Activated T-helper 1 cell treated with anti-CD3 and anti-CD28 coated beads, Interleukin-2, amount 50 U/mL, for 16 hours (primary cell): ENCODE measurements at places on chromosomes 5 and 9.

DNA sequence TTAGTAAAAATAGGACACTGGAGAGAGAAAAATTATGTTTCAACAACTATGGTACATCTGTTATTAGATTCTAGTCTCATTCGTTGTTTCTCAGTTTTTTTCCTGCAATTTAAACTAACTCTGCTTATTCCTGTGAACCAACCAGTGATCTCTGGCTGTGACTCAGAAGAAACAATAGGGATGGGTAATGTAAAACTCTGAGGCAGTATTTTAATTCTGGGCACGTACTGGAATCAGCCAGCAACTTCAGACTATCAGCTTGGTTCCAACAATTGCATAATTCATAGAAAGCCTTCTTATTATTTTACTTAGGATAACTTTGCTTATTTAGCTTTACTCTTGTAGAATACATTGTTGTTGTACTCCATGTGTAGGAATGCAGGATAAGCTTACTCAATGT, 28.8 kb downstream of the MLLT3 start:
- no peak for DNase-seq

DNA sequence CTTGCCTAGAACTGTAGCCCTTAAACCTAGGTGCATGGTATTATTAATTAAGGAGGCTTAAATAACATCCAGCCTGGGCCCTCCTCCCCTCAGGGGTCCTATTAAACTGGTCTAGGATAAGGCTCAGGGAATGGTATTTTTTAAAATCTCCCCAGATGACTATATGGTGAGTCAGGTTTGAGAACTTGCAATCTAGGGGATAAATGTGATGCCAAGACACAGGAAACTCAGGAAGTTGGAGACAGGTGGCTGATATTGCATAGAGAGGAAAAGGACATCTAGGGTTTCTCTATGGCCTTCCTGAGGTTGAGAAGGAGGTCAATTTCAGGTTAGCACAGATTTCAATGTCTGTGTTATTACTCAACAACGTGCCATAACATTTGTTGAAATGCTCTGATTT, 581.0 kb downstream of the TLE1 start:
- DNase-seq = no peak

DNA sequence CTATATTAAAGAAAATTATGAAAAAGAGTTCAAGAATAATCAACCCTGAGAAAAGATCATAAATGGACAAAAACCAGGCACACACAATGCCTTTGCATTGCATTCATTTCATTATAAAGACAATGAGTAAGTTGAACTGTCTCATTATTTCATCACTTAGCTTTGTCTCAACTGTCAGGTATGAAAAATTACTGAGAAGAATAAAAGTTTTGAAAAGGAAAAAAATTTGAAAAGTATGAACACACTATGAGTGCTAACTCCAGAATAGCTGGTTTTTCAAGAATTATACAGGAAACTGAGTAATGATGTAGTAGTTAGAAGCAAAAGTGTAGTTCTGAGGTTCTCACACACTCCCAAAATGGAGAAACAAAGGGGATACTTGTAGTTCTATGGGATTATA, 16.3 kb upstream of the ANXA1 start:
- no peak for DNase-seq

DNA sequence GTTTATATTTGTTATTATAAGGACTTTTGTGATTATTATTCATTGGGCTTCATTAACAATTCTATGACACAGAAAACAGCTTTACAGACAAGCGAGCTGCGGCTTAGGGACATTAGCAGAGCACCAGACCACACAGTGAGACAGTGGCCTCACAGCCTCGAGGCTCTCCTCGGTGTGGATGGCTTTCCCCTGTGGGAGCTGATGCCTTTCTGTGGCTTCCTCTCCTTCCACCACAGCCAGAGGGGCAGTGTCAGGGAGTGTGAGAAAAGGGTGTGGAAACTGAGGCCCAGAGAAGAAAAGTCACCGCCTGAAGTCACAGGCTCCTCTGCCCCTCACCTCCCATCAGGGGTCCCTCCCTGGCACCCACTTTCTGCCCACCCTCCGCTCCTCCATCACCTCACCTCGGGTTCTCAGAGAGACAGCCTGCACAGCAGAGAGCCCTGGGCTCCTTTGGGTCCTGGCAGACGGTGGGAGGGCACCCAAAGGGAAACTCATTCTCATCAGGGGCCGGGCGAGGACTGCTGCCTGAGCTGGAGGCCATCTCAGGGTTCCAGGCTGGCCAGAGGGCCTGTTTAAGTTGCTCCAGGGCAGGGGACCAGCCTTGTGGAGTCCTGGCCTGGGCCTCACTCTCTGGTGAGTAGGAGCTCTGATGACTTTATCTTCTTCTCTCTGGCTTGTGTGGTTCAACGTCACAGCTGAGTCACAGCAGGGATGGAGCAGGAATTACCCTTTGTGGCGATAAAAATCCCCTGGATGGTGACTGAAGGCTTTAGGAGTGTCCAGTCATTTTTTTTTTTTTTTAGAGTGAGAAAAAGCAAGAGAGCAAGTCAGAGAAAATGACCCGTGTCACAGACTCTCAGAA, 830 bp downstream of the TRAF1 start:
- DNase-seq = no peak

DNA sequence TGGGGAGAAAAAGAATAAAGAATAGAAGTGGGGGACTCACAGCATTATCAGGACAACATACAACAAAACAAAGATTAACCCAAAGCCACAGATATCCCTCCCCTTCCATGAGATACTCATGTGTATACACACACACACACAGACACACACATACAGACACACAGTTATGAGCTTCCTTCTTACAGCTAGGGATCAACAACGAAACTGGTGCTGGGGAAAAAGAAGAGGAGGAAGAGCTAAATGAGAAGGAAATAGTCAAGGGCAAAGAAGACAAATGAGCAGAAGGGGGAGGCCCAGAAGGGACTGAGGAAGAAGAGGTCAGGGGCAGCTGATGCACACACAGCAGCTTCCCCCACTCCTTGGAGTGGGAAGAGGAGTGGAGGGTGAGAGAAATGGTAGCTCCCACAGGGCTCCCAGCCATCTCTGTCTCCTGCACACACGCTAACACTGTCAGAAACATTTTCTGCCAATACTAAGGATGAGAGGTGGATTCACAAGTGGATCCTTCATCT, 66.2 kb downstream of the SIL1 start:
- DNase-seq = no peak

DNA sequence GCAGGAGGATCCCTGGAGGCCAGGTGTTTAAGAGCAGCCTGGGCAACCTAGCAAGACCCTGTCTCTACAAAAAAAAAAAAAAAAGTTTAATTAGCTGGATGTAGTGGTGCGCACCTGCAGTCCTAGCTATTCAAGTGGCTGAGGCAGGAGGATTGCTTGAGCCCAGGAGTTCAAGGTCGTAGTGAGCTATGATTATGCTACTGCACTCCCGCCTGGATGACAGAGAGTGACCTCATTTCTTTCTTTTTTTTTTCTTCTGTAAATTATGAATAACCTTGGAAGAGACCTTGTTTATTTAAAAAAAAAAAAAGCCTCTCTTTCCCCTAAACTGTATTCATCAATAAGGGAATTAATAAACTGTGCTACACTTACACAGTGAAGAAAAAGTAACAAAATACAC, 43.6 kb upstream of the SLC30A5 start:
- no peak for DNase-seq

GRCh38 chr5:4252385-4252784, 656.8 kb downstream of the IRX1 start:
- DNase-seq = no peak

- DNase-seq = no peak
These were observed 362.8 kb upstream of the ADAMTSL1 start for GRCh38 chr9:18111146-18111545.

DNA sequence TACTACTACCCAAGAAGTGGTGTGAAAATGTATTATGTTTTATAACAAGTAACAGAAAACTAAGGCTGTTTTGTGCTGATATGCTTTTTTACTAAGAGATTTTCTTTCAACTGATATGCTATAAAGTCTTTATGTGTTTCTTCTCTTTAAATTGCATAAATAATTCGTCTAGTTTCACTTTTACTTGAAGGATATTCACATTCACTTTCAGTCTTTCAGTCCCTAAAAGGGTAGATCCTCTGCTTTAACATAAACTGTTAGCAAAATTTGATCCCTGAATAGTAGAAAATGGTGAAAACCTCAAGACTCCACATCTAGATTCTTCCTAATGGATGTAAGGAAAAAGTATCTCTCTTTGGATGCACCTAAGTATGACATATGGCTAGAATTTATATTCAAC, 69.0 kb upstream of the FST start:
- DNase-seq = no peak

GRCh38 chr9:20426019-20426418, 196.3 kb downstream of the MLLT3 start:
- DNase-seq = no peak

DNA sequence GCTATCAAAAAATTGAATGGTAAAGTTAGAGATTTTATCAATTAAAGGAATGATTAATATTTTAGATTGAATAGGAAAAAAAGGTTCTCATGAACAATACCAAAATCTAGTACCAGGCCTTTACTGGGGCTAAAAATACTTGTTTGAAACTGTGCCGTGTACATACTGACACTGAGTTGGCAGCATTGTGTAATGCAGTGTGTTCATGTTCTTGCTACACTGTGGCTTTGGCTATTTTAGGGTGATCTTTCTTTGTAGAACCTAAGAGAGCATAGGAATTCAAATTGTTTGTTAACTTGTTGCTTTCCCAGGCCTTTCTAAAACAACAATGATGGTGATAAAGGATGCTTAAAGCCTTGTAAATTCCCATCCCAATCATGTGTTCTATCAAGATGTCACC, 80.9 kb downstream of the KIF4B start:
- no peak for DNase-seq
